ENCODE measurements at places on chromosomes 1 and 21.

GRCh38 chr1:14693949-14694348 lies 95.5 kb downstream of the KAZN start:
- DNase-seq: no peak

- DNase-seq: no peak
Observed at GRCh38 chr1:43546388-43547100, 15.9 kb downstream of the PTPRF start.

GRCh38 chr1:67588178-67588855 lies 96.7 kb upstream of the GADD45A start:
- DNase-seq: no peak

GRCh38 chr1:8427493-8427892 lies 109.6 kb downstream of the SLC45A1 start:
- peak; percentile 43 for DNase-seq

GRCh38 chr1:172700556-172700955 lies 41.7 kb downstream of the FASLG start:
- DNase-seq: no peak

DNA sequence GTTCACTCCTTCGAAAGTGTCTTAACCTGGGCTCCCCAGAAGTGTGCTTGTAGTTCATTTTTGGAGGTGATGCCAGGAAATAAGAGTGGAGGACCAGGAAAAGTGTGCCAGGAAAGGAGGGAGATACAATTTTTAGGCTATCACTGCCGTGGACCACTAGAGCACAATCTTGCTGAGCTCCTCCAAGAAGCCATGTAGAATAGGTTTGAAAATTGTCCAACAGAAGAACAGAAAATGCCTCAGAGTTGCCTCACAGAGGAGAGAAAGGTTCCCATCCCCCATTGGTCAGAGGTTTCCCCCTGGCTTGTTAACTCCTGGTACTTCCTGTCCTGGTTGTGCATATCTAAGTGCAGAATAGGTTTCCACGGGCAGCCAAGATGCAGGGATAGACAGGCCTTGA lies 41.6 kb downstream of the CATSPERE start:
- DNase-seq: no peak

GRCh38 chr1:214545293-214545692 lies 6.1 kb downstream of the PTPN14 start:
- DNase-seq: no peak

GRCh38 chr1:167121375-167122120 lies 27.7 kb downstream of the STYXL2 start:
- peak; percentile 41 for DNase-seq

DNA sequence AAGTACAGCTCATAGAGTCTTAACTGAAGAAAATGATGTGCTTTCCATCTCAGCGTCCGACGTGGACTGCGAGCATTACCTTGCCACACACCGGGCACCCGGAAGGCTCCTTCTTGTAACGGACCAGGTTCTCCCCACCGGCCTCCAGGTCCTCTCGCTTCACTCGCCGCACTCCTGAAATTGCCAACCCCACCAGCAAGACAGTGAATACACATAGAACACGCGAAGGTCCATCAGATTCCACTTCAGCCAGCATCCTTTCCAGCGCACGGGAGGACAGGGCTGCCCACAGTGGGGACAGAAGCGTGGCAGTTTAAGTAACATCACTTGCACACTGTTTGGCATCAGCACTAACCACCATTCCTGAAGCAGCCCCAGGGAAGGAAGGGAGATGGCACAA lies 53.3 kb downstream of the PRDM15 start:
- DNase-seq: no peak

DNA sequence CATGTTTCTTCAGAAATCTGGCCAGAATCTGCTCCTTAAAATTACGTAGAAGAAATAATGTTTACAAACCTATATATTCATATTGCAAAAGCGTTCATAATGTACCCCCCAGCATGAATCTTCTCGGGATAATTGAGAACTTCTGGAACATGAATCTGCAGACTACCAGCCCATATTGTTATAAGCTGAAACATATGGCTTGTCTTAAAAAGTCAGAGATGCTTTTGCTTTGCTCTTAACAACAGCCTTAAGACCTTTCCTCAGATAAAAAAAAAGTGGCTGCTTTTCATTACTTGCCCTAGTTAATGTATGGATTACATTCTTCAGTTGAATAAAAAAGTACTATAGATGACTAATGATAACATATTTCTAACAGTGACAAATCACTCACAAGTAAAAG lies 15.0 kb upstream of the ZZZ3 start:
- DNase-seq: no peak

DNA sequence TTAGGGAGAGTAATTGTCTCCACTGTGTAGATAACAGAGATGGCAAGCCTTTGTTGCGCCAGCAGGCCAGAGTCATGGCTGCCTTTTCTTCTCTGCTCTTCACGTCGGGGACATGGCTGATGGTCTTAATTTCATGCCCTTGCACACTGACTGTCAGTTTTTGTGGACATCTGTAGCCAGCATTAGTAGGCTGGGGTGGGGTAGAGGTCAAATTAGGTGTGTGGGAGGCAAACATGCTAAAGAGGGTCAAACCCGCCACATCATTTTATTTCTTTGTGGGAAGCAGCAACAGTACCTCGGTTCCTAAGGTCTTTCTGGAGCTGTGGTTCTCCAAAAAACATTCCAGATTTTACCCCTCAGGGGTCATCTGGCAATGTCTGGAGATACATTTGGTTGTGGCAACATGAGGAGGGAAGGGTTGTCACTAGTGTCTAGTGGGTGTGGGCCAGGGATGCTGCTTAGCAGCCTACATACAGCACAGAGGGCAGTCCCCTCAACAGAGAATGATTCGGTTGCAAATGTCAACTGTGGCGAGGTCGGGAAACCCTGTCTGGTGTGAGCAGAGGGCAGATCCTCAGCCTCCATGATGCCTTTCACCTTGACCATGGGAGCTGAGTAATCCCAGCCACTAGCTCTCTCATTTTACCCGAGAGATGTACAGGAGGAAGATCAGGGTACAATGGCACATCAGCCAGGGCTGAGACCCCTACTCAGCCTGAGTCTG lies 14.7 kb downstream of the RUNX1 start:
- peak; percentile 43 for DNase-seq

- DNase-seq: peak; percentile 14
Observed at GRCh38 chr21:26715878-26716506, 129.2 kb downstream of the ADAMTS1 start.

DNA sequence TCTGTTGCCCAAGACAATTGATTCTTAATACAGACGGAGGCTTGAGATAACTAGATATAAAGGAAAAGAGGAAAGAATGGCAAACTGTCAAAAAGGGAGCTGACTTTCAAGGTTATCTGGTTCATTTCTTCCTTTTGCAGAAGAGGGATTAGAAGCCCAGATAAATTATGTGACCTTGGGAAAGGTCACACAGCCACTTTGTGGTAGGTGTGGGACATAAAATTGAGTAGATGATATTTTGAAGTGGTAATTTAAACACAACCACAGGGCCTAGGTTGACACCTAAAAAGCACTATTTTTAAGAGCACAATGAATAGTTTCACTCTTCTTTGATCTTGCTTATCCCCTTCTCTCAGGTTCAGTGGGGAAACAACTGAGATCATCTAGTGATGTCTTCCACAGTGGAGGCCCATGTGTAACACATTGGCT lies 16.9 kb upstream of the KIAA0040 start:
- DNase-seq: no peak

DNA sequence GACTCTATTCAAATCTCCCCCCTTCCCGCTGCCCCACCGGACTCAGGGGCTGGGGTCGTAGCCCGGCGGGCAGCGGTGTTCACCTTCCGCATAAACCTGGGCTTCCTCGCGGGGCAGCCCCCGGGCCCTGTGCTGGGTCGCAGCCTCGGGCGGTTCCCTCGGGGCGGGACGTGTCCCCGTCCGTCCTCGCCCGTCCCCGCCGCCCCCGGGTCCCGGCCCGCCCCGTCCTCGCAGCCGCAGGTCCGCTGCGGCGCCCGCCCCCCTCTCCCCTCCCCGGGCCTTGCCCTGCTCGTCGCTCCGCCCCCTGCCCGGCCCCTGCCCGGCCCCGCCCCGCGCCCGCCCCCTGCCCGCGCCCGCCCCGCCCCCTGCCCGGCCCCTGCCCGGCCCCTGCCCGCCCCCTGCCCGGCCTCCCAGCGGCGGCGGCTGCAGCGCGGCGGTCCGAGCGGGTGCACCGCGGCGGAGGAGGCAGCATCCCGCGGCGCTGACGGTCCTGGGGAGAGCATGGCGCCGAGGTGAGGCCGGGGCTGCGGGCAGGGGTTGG lies at the start of gene COL18A1:
TSS of gene COL18A1 (plus strand) at position 436 of the 541 bp plus-strand sequence. CDS start at position 502, 66 bp downstream.
- DNase-seq: no peak

DNA sequence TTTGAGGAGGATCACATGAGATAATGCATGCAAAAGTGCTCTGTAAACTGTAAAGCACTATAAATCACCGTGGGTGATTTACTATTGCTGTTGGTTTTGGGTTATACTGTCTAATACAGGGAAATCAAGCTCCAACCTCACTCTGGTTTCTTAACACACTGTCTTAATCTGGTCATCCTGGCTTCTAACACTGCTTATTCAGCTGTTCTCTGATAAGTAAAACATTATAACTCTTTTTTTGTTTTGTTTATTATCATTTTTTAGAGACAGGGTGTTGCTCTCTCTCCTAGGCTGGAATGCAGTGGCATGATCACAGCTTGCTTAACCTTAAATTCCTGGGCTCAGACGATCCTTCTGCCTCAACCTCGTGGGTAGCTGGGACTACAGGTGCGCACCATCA lies 21.9 kb upstream of the LSM10 start:
- no peak for DNase-seq

DNA sequence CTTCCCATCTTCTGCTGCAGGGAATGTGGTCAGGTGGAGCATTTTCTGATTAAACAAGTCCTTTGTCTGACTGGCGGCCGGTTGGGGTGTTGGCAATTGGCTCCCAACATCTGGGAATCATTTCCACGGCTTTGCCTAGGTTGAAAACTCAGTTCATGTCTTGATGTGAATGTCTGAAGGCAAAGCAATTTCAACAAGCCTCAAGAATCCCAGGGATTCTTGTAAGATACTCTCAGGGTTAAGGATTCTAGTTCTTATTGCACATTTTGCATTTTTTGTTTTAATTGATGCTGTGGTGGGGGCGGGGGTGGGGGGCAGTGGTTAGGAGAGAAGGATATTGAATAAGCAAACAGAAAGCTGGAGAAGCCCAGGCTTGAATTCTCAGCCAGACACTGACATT lies 273.9 kb downstream of the KIF26B start:
- DNase-seq: no peak

- no peak for DNase-seq
Observed at GRCh38 chr1:230923176-230923575, 54.9 kb upstream of the C1orf198 start.

DNA sequence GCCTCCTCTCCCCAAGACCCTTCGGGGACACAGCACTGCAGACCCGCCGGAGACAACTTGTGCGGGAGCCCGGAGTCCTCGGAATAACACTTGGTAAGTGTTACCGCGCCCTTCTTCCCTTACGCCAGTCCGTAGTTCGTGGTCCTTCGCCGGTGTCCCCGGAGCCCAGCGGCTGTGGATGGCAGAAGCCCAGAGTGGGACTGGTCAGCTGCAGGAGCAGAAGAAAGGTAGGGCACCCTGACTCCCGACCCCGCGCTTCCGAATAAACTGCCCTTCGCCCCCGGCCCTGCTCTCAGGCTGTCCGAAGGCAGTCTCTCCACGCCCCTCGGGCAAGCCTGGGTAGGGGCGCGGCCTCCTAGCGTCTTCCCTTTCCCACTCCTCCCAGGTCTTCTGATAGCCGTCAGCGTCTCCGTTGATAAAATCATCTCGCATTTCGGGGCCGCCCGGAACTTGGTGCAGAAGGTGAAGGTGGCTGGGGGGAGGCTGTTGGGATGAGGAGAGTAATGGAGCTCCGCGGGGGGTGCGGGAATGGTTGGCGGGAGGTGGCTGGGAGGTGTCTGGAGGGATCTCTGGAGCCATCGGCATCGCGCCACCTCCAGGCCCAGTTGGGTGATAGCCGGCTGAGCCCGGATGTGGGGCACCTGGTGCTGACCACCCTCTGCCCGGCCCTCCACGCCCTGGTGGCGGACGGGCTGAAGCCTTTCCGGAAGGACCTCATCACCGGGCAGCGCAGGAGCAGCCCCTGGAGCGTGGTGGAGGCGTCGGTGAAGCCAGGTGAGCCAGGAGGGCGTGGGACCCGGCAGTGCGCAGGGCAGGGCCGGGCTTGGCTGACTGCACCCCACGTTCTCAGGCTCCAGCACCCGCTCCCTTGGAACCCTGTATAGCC lies 4.3 kb downstream of the RUSC1 start:
- no peak for DNase-seq

GRCh38 chr1:3515774-3516480 lies 61.5 kb downstream of the ARHGEF16 start:
- no peak for DNase-seq

DNA sequence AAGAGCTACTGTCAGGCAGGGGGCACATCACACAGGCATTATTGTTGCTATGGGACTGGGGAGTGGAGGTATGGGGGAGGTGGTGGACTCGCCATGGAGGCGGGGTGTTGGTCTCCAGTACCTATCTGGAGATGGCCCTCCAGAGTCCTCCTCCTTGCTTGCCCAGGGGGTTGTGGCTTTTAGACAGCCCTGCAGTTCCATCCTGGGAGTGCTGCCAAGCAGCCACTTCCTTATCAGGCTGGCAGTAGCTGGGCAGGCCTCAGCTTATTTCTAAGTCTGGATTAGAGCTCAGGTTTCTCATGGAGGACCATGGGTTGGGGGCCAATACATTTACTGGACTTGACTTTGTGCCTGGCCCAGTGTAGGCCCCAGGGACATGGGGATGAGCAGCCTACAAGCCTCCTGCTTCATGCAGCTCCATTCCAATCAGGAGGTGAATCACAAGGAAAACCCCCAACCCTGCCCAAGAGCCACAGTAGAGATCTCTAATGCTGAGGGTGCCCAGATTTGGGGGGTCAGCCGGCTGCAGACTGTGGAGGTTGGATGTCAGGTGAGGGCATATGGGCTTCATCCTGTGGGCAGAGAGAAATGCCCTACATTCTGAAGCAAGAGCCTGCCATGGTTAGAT lies 210.7 kb upstream of the EDN2 start:
- no peak for DNase-seq

DNA sequence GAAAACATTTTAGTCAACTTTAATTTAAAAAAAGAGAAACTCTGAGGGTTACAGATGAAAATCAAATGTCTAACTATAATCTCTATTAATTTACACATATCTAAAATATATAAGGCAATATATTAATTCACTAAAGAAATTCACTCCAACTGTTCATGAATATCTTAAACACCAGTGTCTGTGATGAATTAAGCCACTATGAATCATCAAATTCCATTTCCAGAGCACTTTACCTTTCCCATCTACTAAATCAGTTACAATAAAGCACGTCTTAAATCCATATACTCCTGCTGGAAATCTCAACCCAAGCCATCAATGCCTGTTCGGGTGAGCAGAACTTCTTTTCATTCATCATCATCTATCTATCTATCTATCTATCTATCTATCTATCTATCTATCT lies 4.3 kb downstream of the TAF5L start:
- no peak for DNase-seq

- no peak for DNase-seq
Observed at GRCh38 chr1:155678027-155678426, 10.5 kb downstream of the YY1AP1 start.
